HFFc6 (cell line): ENCODE measurements at places on chromosomes 4 and X. TPM values are rescaled to one million over a fixed set of nuclear protein-coding genes. Genes with fewer than 3 reads are reported as not detected.
A peak's percentile ranks its signal among the peaks of the same experiment; 100 is the strongest.

DNA sequence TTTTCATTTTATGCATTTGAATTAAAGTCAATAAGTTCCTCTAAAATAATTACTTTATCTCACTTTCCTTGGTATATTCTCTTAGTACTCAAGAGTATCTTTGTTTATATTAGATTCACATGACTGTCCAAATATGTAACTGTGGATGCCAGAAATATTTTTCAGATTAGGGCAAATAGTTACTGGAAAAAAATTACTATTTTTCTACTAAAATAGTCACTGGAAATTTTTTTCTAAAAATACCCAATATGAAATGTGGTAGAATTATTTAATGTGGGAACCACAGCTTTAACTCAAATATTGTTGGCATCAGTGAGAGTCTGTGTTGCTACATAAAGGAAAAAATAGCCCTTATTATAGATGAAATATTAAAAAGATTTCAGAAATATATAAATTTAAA lies 70.4 kb upstream of the NMU start:
- DNase-seq = no peak

- no peak for DNase-seq
Observed at GRCh38 chr4:110998320-110998719, 375.4 kb upstream of the PITX2 start.

DNA sequence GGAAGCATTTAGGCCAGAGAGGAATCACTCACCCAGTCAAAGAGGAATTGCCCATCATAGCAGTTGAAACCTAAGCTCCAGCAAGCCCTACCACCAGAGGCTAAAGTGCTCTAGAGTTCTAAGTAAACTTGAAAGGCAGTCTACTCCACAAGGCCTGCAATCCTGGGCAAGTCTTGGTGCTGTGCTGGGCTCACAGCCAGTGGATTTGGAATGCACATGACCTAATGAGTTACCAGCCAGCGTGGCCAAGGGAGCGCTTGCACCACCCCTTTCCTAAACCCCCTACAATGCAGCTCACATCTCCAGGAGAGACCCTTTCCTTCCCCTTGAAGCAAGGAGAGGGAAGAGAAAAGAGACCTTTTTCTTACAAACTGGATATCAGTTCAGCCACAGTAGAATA lies 445.7 kb downstream of the GASK1B start:
- no peak for DNase-seq

DNA sequence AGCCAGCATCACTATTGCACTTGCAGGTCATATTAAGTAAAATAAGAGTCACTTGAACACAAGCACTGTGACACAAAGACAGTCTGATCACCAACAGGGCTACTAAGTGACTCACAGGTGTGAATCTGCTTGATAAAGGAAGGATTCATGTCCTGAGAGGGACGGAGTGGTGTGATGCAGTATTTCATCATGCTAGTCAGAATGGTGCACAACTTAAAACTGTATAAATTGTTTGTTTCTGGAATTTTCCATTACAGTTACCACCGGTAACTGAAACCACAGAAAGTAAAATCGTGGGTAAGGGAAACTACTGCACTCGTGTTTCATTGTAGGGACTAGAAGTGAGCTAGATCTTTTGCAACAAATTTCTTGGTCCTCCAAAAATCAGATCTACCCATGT lies 109.7 kb downstream of the ELOVL6 start:
- peak; percentile 45 for DNase-seq

- no peak for DNase-seq
Observed at GRCh38 chr4:16025268-16025667, 58.6 kb downstream of the PROM1 start.

GRCh38 chr4:150297861-150298474 lies 219.7 kb downstream of the DCLK2 start:
- peak; percentile 56 for DNase-seq

- no peak for DNase-seq
Observed at GRCh38 chr4:4875147-4875546, 15.7 kb downstream of the MSX1 start.

DNA sequence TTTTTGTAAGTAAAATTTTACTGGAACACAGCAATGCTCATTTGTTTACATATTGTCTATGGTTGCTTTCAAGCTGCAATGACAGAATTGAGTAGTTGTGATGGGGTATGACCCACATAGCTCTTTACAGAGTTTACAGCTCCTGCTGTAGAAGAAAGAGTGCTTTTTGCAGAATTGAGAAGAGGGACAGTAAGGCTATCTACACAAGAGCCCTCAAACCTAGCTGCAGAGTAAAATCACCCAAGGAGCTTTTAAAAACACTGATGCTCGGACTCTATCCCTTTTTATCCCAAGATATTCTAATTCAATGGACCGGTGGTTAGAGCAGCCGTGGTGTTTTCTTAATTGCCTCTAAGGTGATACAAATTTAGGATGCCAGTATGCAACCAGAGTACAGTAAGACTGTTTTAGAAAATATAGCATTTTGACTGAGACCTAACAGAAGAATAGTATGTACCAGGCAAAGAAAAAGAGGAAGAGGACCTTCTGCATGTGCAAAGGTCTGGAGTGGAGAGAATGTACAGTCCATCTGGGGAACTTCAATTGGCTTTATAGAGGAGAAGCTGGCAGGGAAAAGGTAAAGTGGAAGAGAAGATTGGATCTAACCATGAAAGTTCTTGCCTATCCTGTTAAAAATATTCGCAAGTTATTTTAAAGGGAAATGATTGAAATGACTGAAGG lies 663.6 kb upstream of the CPEB2 start:
- no peak for DNase-seq

- no peak for DNase-seq
Observed at GRCh38 chrX:9396930-9397329, 67.9 kb upstream of the TBL1X start.

GRCh38 chr4:76292730-76293129 lies 13.8 kb upstream of the STBD1 start:
- DNase-seq = no peak

DNA sequence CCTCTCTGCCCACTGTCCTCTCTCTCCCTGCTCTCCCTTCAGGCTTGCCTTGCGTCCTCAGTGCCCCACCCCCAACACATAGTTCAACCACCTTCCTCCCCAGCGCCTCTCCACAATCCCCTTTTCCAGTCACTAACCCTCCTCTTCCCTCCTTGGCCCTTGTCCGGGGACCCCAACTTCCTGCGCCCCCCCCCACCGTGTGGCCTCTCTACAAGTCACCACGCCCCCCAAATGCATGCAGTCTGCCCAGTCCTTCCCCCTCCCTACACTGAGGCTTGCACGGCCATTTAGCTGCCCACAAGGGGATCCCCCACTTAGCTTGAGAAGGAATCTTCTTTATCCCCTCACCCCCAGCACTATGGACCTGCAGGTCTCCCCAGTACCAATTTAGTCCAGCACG lies 569 bp downstream of the CXCR3 start:
- no peak for DNase-seq

DNA sequence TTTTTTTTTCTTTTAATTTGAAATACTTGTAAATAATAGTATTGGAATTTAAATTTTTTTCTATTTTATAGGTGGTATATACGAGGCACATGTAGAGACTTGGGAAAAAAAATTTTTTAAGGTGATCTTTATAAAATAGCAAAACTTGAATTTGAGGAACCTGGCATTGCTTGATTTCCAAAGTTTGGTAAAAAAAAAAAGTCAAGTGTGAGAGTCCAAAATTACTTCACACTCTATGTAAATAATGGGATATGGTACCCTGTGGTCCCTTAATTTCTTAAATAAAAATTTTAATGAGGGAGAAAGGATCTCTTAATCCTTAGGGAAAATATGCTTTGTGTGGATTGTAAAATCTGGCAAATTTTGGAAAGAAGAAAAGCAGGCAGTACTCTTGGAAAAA lies 19.0 kb downstream of the SPRY1 start:
- DNase-seq = no peak

DNA sequence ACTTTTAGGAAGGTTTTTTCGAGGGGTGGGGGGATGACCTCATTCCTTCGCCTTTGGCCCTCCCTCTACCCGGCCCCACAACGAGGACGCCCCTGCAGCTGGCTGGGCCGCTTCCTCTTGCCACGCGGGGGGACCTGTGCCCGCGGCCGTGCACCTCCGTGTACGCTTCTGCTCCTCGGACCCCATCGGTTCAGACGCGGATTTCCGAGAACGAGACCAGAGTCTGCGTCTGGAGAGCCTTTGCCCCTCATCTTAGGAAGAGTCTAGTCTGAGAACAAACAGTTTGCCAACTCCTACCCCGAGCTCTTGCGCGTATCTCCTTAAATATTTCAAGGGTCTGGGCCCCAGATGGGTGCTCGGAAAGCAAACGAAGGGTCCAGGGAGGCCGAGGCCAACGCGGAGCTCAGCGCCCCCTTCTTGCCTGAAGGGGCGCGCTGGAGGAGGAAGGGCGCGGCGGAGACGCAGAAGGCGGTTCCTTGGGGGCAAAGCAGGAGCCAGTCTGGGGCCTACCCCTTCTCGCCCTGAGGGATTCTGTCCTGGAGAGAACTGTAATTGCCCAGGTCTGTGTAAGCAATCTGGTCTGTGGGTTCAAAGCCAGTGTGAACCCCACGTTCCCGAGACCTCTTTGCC lies 3.9 kb upstream of the SFRP2 start:
- DNase-seq = no peak

DNA sequence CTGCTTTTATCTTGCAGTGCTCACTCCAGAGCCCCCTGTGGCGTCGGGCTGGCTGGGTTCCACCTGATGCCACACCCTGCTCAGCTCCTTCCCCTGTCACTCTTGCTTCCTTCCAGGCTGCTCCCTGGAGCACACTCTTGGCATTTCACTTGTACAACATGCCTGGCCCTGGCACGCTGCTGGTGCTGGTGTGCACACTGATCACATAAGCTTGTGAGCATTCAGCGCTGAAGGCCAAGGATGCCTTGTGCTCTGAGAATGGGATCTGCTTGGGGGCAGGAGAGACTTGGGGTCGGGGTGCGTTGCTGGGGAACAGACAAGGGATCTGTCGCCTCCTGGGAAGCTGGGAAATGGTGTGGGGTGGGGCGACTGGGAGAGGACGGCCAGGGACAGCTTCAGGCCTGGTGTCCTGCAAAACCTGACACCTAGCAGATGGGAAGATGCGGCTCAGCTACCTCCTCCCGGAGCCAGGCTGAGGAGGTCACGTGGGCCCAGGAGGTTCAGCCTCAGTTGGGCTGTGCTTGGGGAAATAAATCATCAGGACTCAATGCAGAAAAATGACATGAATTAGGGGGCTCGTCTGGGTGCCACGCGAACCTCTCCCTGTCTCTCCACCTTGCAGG lies 108.5 kb downstream of the PHKA2 start:
- no peak for DNase-seq

DNA sequence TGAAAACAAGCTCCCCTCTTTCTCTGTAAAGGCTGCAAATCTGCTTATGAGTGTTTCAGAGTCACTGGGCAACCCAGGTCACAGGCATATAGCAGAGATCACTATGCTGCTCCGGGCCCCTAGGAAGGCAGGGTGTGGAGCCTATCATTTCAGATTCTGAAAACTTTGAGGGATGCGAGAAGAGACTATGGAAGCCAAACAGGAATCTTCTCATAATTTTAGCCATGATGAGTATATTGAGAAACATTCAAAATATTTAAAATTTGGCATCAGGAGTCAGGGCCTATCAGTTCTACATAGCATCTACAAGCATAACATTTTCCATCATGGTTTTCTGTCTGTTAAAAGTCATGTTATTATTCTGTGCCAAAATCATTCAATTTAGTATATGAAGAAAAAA lies 61.7 kb upstream of the ATXN3L start:
- peak; percentile 5 for DNase-seq

DNA sequence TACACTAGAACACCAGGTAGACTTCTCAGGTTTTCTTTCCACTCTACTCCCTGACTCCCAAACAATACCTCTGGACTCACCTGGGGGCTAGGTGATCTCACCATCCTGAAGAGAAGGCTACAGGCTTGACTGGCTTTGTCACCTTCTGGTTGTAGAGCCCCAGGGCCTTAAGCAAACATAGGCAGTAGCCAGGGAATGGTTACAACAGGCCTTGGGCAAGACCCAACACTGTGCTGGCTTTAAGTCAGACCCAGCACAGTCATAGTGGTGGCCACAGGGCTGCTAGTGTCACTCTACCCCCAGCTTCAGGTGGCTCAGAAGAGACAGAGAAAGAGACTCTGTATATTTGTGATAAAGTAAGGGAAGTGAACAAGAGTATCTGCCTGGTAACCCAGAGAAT lies 118.1 kb upstream of the EMCN start:
- no peak for DNase-seq

- no peak for DNase-seq
Observed at GRCh38 chrX:20080277-20080676, 36.4 kb downstream of the MAP7D2 start.

DNA sequence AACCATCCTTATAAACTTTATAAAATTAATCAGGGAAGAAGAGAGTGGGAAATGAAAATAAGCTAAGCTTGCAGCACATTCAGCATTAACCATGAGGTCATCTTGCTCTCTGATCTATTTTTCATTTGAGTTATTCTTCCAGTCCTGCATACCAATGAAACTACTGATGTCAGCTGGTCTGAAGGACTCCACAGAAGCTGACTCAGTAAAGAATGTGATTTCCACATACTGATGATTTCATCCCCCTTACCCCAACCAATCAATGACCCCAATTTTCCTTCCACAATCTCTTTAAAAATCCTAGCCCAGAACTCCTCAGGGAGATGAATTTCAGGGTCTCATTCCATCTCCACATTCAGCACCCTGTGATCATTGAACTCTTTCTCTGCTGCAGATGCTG lies 18.8 kb upstream of the DSPP start:
- DNase-seq = peak; percentile 90

- DNase-seq = no peak
Observed at GRCh38 chr4:110247591-110247990, 49.2 kb upstream of the ELOVL6 start.

GRCh38 chr4:144723471-144723870 lies 77.5 kb downstream of the HHIP start:
- no peak for DNase-seq

GRCh38 chrX:139815771-139816170 lies 107.8 kb upstream of the MCF2 start:
- no peak for DNase-seq

DNA sequence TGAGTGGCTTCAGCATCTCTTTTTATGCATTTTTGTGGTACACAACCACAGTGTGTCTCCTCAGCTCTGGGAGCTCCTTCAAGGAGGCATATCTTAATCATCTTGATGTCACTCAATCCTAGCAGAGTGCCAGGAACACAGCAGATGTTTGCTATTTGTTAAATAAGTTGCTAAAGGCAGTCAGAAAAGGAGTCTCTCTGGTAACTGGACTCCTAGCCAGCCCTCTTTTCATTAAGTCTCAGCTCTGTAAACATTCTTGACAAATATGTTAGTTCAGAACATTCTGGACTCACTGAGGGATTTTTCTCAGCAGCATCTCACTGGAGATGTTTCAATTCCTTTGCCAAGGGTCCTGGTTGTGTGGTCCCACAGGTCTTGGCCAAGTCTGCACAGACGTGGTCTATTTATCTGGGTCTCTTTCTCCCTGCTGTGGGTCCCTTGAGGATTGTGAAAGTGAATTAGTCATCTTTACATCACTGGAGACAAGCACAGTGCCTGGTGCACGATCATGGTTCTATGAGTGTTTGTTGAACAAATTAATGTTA lies 20.3 kb upstream of the FAM9C start:
- peak; percentile 60 for DNase-seq

The GAGE12E gene
- not detected in 3 replicates for total RNA-seq

The MAGEA9B gene
- total RNA-seq = not detected in 3 replicates

The DRP2 gene
- 0.35 to 0.42 TPM (median 0.38 TPM) in 3 replicates for total RNA-seq

The UGT2B10 gene
- not detected in 3 replicates for total RNA-seq

The SMARCA1 gene
- 61.4 to 65.7 TPM (median 65.5 TPM) in 3 replicates for total RNA-seq

The DDX53 gene
- not detected in 3 replicates for total RNA-seq

The XK gene
- total RNA-seq = not detected in 3 replicates

The YY2 gene
- 2.7 to 3.2 TPM (median 2.9 TPM) in 3 replicates for total RNA-seq

The PDLIM3 gene
- not detected in 3 replicates for total RNA-seq

The CPLX1 gene
- total RNA-seq = 0.09 to 0.27 TPM (median 0.12 TPM) in 3 replicates
